ENCODE measurements at places on chromosomes 4 and X.

DNA sequence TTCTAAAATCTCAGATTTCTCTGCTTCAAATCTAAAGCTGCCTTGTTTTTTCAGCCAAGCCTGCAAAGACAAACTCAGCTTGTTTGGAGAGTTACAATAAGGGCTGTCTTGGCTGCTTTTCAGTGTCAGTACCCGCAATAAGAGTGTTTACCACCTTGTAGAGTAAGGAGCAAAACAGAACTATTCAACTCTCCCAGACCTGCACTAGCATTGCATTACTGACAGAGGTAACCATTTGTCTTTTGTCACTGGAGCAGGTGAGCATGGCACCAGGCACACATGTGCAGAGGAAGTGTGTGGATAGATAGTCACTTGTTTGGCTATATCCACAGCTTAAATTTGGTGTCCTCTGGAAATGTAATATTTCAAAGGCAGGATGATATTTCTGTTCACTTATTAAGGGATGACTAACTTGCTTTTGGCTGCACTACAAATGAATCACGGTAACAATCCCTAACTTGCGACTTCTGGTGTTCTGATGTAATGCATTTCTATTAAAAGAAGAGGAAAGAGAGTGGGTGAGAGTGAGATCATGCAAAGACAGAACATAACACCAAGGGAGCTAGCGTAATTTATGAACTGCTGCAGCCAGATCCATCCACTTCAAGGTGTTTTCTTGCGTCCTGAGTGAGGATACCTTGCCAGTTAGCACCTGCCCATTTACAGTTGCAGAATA, 38.6 kb downstream of the PTCHD1 start:
- no peak for DNase-seq

GRCh38 chr4:73676861-73677323, 56.7 kb upstream of the RASSF6 start:
- DNase-seq: no peak

- no peak for DNase-seq
These were observed 132.3 kb downstream of the SLC39A8 start for GRCh38 chr4:102213031-102213430.

DNA sequence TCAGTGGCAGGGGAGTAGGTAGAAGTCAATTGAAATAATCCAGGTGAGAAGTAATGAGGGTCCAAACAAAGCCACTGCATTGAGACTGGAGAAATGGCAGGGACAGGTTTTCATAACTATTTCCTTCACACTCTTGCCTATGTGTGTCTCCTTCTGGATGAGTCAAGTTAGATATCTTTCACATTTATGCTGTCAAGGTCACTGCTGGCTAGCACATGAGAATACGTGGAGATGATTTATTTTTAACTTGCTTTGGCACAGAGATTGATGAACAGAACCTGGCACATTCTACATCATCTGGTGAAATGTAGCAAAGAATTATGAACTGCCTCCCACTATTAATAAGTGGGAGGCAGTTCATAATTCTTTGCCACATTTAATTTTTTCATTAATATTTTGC, 66.7 kb upstream of the BOD1L1 start:
- no peak for DNase-seq

- no peak for DNase-seq
These were observed 110.7 kb downstream of the WDFY3 start for GRCh38 chr4:84855774-84856173.

DNA sequence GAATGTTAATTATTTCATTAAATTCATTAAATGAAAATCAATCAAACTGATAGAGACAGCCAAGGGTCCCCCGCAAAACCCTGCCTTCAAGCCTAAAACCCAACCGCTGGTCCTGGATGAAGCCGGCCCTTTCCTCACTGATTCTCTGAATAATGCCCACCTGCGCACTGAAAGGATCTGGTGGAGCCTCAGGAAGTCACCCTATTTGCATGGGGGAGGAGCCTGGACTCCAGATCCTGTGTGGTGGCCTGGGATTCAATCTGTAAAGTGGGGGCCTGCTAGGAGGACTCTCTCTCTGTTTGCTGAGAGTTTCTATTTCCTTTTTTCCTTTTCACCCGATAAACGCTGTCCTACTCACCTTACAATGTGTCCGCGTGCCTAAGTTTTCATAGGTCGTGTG, 97.9 kb upstream of the ADAMTS3 start:
- no peak for DNase-seq

GRCh38 chr4:77695774-77696173, 90.2 kb downstream of the CXCL13 start:
- DNase-seq: no peak

DNA sequence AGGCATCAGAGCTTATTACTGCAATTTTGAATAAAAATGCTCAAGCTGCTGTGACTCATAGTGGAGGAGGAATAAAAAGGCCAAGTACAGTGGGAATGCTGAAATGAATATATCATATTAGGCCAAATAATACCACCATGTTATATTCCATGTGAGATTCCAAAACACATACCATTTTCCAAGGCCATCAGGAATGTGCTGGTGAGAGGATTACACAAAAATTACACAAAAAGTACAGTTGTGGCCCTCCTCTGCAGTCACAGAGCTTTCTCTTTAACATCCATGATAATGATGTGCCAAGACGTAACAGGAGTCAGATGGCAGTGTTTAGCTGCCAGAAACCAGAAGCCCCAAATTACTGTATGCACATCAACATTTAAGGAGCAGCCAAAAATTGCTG, 153.5 kb downstream of the PCDH18 start:
- no peak for DNase-seq

GRCh38 chr4:31294655-31295480, 574.7 kb downstream of the PCDH7 start:
- DNase-seq: no peak

DNA sequence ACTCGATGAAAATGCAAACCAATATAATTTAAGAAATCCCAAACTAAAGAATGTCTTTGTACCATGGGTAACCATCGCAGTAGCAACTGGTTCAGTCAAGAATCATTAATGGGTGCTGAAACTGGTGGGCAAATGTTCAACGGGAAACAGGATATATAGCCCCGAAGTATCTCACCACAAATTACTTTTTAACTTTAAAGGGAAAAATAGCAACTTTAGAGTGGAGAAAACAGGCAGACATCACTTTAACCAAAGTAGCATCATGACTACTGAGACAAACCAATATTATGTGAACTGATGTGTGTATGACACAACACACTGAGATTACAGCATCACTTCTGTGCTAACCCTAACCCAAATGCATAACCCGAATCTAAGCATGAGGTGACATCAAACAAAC, 33.8 kb upstream of the SLAIN2 start:
- no peak for DNase-seq

DNA sequence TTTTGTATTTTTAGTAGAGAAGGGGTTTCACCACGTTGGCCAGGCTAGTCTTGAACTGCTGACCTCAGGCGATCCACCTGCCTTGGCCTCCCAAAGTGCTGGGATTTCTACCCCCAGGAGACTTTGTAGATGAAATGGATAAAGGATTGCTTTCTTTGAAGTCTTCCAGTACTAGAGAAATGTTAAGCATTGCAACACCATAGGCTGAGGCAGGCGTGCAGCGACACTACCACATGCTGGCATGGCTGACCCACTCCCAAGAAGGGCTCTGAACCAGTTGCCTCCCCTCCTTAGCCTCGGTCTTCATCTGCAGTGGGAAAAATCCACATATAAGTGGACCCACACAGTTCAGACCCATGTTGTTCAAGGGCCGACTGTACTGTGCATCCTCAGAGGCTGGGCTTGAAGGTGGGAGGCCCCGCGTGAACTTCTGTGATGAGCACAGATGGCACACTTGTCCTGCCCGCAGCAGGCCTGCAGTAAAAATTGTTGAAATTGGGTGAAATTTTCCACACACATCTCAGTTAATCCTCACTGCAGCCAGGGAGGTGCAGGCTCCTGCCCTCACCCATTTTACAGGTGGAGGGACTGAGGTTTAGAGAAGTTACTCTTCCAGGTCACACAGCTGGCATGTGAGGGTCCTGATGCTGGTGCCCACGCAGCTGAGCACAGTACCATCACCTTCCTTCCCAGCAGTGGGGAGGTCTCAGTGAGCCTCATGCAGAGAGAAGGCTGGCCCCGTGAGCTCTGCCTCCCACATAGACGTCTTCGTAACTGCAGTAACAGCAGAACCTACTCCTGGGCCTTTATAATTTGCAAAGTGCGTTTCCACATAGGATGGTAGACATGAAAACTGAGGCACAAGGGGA, 35.5 kb downstream of the HTRA3 start:
- DNase-seq: no peak

DNA sequence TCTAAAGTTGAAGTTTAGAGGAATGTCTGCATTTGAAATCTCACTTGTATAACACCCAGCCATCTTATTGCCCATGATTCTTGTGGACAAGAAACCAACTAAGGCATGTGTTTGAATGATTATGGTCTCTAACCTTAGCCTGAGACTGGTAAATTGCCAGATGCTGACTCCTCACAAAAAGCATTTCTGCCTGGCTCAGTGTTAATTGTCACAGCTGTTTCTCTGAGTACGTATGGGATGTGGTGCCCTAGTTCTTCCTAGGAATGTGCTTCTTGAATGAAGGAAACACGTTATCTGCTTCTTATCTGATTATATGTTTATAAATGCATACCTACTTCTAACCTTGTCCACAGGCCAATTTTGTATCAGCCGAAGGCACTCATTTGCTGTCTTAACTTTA, 63.1 kb upstream of the NDP start:
- no peak for DNase-seq

DNA sequence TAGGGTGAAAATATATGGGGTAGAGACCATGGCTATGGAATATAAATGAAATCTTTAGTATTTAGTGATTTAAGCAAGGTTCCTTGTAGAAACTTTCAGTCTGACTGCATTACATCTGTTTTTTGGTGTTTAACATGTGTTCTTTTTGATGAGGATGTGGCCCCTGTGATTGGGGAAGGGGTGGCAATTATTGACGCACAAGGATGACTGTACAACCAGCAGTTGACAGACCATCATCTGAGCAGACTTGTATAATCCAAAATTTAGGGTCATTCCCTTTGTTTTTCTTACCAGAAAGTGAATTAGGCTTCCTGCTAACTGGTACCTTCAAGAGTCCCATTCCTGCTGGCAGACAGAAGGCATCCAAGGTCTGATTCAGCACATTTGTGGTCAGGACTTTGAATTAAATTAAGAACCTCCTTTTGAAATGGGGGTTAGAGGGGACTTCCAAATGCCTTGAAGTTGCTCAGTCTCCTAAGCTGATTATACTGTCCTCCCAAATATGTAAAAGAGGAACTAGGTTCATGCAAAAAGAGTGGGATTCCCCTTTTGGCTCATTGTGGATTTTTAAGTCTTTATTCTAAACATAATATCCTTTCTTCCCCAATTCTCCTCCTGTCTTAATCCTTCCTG, 112.4 kb upstream of the CXCL13 start:
- DNase-seq: no peak

GRCh38 chrX:49072712-49073095, 1.1 kb downstream of the PRAF2 start:
- DNase-seq: no peak

DNA sequence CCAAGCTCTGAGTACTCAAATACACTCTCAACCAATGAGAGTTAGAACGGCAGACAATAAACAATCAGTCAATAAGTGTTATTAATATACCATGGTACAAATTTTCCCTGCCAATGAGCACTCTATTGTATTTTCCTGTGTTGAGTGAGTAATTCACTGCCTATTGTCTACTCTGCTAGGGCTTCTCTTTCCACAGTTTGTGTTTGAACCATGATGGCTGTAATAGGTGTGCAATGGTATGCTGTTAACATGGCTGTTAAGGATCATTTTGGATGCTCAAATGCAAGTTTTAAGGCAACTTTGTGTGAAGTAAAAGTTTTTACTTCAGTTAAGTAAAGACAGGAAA, 41.2 kb downstream of the RPS6KA3 start:
- no peak for DNase-seq

GRCh38 chr4:145784036-145784435, 104.1 kb downstream of the C4orf51 start:
- DNase-seq: no peak

GRCh38 chrX:35444671-35445355, 353.3 kb upstream of the MAGEB16 start:
- DNase-seq: no peak

- DNase-seq: peak; percentile 23
These were observed 667.6 kb downstream of the PCDH18 start for GRCh38 chr4:136864604-136865185.

GRCh38 chr4:41148292-41148691, 66.0 kb downstream of the APBB2 start:
- DNase-seq: no peak

GRCh38 chr4:126799971-126800574, 832.7 kb upstream of the INTU start:
- DNase-seq: no peak

GRCh38 chr4:42482516-42483327, 85.4 kb downstream of the SHISA3 start:
- DNase-seq: no peak

- DNase-seq: no peak
These were observed 7.2 kb downstream of the SH3BP2 start for GRCh38 chr4:2799971-2800690.

- no peak for DNase-seq
These were observed 31.5 kb downstream of the BMP3 start for GRCh38 chr4:81062001-81062400.

GRCh38 chr4:10283761-10284160, 167.2 kb upstream of the WDR1 start:
- no peak for DNase-seq

- no peak for DNase-seq
These were observed 48.2 kb upstream of the EPGN start for GRCh38 chr4:74260036-74260435.

DNA sequence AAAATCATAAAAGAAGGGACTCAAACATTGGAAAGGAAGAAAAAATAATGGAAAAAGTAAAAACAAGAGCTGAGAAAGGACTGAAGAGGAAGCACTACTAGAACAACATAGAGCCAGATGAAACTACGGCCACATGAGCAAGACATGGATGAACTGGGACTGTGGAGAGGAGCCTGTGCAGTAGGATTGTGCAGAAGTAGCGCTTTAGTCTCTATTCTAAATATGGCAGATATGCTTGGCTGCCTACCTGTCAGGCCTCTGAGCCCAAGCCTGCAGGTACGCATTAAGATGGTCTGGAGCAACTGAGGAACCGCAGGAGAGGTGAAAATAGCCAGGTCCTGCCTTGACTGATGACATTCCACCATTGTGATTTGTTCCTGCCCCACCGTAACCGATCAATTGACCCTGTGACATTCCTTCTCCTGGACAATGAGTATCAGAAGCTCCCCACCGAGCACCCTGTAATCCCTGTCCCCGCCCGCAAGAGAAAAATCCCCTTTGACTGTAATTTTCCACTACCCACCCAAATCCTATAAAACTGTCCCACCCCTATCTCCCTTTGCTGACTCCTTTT, 154.3 kb downstream of the CAMK2D start:
- peak; percentile 8 for DNase-seq

DNA sequence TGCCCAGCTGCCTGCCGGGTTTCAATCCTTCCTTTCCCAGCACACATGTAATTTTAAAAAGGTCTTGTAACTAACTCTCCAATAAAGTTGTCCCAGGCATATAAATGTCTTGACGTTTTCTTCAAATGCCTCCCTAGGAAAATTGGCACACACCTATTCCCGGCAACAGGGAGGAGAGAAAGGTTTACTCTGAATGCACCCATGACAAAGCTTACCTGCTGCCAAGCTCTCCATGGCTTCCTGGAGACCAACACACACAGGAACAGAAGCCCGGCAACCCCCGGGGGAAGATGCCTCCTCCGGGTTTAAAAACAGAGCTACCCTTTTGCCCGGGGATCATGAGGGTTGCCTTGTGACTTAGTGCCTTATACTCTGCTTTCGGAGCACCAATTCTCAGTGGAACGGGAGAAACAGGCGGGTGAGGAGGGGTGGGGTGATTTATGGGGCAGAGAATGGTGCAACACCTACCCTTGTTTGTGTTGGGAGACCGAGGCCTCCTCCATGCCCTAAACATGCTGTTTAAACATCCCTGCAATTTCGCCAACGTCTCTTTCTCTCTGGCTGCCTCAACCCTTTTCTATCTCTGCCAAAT, 4.8 kb upstream of the GYG2 start:
- DNase-seq: no peak

All from GM10248 (cell line).